HS-5 (cell line): ENCODE measurements at places on chromosomes 16 and 17.
A peak's percentile ranks its signal among the peaks of the same experiment; 100 is the strongest.

DNA sequence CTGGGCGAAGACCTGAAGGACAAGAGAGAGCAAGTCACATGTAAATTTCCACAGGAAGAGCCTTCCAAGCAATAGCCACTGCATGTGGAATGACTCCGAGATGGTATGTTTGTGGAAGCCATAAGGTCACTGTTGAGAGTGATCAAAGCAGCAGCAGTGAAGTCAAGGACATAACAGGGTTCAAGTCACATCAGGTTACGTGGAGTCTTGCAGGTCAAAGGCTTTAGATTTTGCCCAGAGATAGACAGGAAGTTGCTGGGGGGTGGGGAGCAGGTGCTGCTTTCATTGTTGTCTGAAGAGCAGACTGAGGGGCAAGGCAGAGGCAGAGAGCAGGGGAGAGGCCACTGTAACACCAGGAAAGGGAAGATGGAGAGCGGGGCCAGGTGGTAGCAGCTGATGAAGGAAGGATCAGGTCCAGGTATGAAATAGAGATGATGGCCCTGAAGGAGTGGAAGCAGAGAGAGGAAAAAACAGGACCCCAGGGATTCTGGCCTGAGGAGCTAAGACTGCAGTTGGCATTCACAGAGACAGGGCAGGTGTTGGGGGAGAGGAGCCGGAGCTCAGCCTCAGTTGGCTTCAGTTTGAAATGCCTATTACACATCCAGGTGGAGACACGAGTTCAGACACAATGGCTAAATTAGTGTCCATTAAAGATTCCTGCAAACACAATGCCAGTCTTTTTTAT, 129.3 kb upstream of the AXIN2 start:
- DNase-seq, result no peak

- no peak for DNase-seq
These were observed 206.2 kb upstream of the IRX5 start for GRCh38 chr16:54724346-54724925.

- peak; percentile 83 for DNase-seq
These were observed at the start of gene SPNS1 for GRCh38 chr16:28974437-28975157. Gene SPNS1, plus strand, starts transcription at chr16:28974778. Its CDS starts 374 bp downstream, at chr16:28975152.

DNA sequence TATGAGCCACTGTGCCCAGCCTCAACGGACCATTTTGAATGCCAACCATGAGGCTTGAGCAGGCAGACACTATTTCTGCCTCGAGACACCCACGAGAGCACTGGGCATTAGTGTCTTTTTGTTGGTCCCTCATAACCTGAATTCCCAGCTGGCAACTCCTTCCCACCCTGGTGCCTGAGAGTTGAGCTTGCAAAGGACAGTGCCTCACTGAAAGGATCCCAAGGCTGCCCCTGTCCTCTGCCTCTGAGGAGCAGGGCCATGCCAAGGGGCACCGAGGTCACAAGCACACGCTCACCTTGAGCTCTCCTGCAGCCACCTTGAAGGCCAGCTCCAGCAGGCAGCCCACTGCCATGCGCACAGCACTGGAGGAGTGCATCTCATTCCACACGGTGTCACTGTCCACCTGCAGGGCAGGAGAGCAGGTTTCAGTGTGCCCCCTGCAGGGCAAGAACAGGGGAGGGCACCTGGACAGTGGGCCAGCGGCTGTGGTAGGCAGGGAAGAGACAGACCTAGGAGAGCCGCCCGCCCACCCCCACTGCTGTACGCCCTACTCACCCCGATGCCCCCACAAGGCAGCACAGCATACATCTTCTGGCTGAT, 12.8 kb downstream of the G6PC3 start:
- DNase-seq, result no peak

GRCh38 chr17:6120351-6120750, 50.2 kb downstream of the WSCD1 start:
- DNase-seq, result no peak

- DNase-seq, result no peak
These were observed 20.4 kb downstream of the CCDC182 start for GRCh38 chr17:57724729-57725125.

- peak; percentile 65 for DNase-seq
These were observed 15.9 kb upstream of the SLC12A3 start for GRCh38 chr16:56848955-56849689.

- DNase-seq, result no peak
These were observed 155.3 kb downstream of the PITPNC1 start for GRCh38 chr17:67532326-67532871.

- no peak for DNase-seq
These were observed 2.8 kb upstream of the MMP15 start for GRCh38 chr16:58022601-58023371.

GRCh38 chr16:47258874-47259461, 115.2 kb upstream of the NETO2 start:
- no peak for DNase-seq

GRCh38 chr17:39915559-39915958, 2.9 kb downstream of the GSDMB start:
- DNase-seq, result no peak

DNA sequence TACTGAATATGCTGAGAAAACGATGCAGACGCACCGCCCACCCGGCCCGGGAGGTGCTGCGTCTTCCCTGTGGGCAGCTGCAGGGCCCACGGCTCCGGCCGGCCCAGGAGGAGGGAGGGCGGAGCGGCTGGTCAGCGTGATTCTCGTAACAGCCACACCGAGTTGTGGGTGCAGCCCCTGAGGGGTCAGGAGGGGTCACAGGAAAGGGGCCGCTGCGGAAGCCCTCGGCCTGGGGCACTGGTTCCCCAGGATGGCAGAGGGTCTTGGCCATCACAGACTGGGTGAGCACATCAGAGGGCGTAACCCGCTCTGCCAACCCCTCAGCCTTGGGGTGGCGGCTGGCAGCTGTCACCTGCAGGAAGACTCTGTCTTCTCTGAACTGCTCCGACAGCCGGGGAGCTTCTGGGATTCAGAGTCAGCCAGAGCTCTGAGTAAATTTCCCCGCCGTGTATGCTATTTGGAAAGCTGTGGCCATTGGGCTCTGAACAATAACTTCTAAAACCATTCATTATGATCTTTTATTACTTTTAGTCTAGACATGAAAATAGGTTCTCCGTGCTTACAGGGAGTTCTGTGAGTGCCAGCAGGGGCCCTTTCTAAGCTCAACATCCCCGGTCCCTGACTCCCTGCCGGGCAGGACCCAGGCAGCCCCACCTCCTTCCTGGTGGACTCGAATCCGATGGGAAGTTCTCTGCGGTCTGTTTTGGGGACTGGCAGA, 87.4 kb upstream of the CHMP6 start:
- DNase-seq, result no peak

DNA sequence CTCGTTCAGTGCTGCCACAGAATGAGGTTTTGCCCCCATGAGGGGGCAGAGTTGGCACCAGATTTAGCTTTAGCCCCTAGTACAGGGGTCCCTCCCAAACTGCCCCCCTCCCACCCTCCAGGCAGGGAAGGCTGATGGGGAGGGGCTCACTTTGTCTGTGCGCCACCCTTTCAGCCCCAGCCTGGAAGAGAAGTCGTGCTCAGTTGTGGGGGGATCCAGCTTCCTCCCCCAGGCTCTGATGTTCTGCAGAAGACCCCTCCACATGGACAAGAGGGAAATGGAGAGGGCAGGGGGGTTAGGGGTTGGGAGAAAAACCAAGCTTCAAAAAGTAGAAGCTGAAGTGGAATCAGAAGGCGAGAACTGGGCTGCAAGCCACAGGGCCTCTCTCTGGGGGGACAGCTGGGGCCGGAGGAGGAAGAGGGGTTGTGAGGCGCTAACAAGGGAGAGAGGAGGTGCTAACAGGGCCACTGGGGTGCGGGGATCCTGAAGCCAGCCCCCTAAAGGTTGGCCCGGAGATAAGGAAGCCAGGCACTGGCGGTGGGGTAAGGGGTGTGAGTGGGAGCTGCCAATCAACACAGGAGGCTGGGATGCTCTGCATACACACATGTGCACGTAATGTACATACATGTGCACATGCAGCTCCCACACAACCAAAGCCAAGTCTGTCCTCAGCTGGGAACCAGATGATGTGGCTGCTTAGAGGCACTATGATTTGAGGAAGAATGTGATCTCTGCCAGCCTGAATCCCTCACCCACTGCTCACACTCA, 7.0 kb upstream of the TMEM92 start:
- no peak for DNase-seq

- DNase-seq, result no peak
These were observed 115.1 kb downstream of the MRTFB start for GRCh38 chr16:14186007-14186794.

GRCh38 chr16:3328104-3328503, 22.8 kb downstream of the ZNF75A start:
- DNase-seq, result no peak

DNA sequence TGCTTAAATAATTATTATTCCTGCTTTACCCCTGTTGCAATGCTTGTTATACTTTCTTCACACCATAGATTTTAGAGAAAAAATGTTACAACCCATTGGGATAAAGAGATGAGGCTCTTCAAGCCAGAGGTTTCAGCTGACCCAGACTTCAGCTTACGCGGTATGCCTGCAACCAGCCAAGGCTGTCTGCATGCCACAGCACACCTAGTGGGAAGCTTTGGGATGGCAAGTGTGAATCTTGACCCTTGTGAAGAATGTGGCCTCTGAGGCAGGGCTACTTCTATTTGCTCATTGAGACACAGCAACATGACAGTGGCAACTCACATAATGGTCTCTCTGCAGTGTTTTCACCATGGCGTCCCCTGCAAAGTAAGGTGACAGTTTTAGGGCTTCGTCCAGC, 193.9 kb upstream of the PIRT start:
- no peak for DNase-seq

DNA sequence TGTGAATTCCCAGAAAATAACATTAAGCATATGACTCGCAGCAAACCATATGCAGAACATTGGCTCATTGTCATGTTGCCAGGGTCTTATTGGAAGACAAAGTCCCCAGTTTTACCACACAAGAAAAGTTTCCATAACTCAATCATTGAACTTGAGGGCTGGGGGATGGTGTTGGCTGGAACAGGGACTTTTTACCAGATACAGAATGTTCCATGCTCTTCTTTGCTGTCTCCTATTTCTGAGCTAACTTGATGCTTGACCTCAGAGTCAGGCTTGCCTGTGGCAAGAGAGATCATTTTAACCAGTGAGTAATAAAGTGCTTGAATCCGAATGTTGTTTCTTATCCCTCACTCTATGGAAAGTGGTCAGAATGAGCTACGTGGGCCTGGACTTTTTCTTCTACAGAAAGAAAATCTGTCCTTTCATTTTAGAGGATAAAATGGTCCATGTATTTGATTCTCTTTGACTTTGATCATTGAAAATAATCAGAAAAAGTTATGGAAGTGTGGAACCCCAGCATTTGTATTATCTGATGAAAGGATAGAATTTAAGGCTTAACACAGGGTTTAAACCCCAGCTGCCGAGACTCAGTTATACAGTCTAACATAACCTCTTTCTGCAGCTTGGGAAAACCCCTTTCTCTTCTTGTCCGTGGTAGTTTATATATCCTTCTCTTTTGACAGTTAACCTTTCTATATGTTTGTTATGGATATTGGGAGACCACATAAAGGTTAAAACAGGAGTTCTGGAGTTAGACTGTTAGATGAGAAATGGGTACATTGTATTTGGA, 67.0 kb downstream of the TUBD1 start:
- no peak for DNase-seq

DNA sequence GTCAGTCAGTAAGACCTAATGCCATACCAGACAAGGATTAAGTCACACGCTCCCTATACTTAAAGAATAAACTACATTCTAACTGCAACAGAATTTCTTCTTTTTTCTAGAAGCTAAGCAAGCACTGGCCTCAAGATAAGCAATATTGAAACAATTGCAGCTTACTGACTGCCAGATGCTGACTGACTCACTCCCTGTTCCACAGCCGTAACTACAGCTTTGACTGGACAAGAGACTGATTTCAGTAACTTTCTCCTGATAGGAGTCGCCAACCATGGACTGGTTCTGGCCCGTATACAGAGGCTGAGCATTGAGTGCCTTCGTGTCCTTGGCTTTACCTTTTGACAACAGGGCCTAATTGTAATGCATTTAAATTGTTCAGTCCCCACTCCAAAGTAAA, 67.9 kb downstream of the TRIM37 start:
- DNase-seq, result no peak

DNA sequence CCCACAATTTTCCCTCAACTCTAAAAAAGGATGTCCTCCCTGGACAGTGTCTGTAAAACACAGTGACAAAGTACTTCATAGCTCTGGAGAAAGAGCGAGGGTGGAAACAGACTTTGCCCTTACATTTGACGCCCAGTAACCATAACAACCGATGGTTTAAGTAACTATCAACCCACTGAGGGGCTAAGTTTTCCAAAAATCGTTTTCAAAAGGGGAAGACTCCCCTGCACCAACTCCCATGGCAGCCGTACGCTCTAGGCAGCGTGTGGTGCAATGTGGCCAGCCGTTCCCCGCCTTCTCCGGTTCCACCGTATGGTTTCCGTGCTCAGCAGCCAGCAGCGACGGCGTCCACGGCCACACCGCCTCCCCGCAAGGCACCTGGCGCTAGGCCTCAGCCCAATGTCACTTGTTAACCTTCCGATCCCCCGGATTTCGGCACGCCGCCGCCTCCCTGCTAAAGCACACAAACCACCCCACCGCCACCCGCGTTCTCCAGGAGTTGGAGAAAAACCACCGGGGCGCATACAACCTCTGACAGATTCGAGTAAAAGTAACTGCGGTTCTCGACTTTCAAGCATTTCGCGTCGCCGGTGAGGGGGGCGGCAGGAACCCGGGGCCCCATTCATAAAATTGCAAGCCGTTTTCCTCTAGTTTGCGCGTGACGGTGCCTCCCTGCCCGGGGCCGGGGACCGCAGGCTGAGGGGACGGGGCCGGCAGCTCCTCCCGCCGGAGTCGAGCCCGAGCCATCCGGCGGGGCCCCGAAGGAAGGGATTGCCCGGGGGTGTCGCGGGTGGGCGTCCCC, 661 bp downstream of the TEX2 start:
- no peak for DNase-seq

DNA sequence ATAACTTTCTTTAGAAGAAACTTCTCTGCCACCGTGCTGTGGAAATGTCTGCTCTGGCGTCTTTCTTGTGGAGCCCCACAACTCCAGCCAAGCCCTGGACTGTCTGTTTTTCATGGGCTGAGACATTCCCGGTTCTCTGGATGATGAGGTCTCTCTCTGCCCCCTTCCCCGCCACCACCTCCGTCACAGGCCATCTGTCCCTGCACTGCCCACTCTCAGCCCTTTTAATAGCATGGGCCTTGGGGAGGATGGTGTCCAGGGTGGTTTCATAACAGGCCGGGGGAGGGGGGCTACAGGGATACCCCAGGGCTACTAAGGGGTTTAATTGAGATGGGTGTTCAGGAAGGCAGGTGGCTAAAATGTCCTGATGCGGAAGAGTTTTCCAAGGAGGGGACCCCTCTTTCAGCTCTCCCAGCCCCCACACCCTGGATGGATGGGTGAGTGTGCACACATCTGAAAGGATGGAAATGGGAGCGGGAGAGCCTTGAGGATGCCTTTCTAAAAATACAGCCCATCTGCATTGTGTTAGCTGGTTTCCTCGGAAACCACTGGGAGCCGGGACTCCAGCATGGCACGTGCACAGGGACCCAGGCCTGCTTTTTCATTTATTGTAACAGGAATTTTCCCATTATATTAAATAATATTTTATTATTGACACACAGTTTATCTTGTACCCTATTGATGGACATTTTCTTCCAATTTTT, 14.6 kb upstream of the NDRG4 start:
- DNase-seq, result no peak
